Fibroblast of villous mesenchyme (primary cell): ENCODE measurements at places on chromosomes 3 and 15.

GRCh38 chr15:74191798-74192197 lies 10.8 kb downstream of the STRA6 start:
- no peak for DNase-seq

DNA sequence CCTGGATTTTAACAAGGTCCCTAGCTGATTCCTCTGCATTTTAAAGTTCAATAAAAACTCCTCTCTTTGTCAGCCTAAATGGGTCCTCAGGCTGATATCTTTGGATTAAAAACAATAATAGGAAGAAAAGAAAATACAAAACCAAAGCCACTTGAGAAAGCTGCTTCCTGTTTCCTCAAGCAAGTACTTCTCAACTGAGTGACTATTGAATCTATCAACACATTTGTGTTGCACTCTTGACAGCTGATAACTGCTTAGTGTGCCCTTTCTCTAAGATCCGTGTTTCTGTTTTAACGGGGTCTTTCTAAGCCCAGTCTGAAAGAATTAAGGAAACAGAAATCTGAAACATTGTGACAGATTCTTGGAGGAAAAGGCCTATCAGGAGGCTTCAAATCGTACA lies 410.7 kb downstream of the GRM7 start:
- DNase-seq: no peak

- DNase-seq: no peak
These were observed 66.8 kb upstream of the RASGRP1 start for GRCh38 chr15:38631119-38632075.

GRCh38 chr3:174498638-174499037 lies 360.5 kb upstream of the NAALADL2 start:
- peak; percentile 18 for DNase-seq

- DNase-seq: peak; percentile 90
These were observed 5.8 kb downstream of the PRRT3 start for GRCh38 chr3:9946112-9947024.

DNA sequence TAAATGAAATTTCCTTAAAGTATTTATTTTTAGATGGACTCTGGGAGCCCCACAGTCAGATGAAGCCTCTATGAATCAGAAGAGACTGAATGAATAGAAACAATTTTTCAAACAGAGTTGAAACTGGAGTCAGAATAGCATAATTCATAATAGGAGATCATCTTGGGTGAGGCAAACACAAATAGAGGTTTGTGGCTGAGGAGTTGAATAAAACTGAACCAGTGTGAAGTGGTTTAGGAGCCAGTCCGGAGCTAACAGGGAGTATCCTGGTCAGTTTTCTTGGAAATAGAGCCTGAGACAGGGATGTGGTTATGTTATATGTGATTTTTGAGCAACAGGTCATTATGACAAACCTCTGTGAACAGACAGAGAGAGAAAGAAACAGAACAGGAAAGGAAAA lies 39.2 kb downstream of the SAMMSON start:
- no peak for DNase-seq

DNA sequence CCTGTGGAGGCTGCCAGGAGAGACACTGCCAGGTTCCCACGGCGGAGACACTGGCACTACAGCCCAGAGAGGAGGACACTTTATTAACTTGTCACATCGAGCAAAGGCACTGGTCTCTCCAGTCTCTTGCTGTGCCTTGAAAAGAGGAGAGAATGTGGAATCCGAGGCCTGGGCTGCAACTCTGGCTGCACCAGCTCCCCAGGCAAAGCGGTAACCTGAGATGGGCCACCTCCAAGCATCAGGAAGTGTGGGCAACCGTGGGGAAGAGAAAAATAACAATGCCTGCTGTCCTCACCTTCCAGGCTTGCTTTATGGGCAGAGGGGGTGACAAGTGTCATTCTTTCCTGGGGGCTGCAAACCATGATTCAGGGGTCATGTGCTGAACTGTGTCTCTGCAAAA lies 91.6 kb upstream of the RGMA start:
- DNase-seq: no peak

GRCh38 chr15:86830304-86830703 lies 750.6 kb downstream of the AGBL1 start:
- no peak for DNase-seq

- no peak for DNase-seq
These were observed 151.3 kb upstream of the LPP start for GRCh38 chr3:188002626-188003138.

DNA sequence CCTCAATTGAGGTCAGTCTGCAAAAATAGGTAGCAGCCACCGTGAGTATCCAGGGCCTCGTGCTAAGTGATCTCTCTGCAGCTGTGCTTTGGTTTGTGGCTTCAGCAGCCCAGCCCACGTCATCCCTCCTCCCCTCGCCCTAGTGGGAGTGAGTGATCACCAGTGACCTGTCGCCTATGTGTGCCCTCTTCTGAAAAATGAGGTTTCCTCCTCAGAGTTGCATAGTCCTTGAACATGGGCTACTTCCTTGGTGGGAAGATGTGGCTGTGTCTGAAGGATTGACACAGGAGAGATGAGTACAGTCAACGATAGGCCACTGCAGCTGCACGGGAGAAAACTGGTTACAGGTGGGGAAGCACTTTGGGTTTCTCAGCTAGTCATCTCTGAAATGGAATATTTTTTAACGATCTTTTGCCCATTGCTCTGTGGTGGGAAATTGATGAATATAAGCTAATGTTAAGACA lies 144.8 kb upstream of the BHLHE40 start:
- DNase-seq: no peak

DNA sequence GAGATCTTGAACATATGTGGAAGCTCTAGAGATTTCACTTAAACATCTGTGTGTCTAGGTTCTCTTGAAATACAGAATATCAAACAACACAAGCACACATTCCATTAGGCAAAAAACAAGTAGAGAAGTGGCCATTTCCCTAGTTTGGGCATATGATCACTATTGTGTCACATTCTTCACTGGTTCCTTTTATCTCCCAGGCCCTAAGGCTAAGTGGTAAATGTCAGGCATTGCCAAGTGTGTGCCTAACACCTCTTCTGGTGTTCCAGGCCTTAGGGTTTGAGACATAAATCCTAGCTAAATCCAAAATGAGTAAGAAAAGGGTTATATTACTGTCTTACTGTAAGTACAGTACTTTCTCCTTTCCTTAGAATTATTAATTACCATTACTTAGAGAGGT lies 880.1 kb downstream of the PDCD6IP start:
- no peak for DNase-seq

GRCh38 chr3:14141602-14142341 lies 16.9 kb downstream of the TMEM43 start:
- DNase-seq: no peak

- DNase-seq: no peak
These were observed 432.8 kb downstream of the MAGI1 start for GRCh38 chr3:65605876-65606432.

DNA sequence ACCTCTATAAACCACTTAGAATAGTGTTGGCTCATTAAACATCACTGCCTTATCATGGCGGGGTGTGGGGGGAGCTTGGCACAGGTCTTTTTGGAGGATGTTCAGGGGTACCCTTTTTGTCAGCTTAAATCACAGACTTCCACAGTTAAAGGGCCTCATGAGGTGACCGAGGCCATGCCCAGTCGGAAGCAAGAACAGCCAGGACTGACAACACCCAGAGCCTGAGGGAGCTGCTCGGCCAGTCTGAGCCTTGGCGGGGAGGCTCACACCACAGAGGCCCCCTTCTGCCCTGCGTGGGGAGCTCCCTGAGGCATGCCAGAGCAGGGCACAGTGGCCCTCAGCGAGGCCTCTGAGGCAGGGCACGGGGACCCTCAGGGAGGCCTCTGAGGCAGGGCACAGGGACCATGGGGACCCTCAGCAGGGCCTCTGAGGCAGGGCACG lies 49.5 kb downstream of the UMPS start:
- no peak for DNase-seq

DNA sequence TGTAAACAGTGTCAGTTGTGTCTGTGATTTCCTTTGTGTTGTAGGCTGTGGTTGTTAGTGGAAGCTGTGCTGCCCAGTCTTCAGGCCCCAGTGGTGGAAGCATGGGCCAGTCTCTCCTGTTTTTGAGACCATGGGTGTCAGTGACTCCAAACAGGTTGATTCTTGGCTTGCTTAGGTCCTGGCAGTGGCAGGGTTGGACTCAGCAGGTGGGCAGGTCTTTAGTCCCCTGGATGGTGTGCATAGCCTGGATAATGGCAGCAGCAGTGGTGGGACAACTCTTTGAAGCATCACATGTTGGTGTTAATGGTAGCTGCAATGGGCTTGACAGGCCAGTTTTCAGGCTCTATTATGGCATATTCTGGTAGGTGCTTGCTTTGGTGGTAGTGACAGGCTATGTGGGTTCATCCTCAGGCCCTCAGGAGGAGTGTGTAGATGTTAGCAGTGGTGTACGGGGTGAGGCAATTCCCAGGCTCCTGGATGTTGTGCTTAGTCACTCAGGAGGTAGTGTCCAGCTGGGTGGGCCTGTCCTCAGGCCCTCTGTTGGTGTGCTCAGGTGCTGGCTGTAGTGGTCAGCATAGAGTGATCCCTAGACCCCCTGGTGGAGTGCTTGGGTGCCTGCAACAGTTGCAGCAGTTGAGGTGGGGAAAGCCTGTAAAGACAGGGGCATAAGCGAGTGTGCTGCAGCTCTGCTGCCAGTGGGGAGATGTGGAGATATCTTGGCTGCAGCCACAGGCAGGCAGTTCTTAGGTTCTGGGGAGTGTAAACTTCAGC lies 596.7 kb downstream of the PDCD6IP start:
- DNase-seq: no peak

DNA sequence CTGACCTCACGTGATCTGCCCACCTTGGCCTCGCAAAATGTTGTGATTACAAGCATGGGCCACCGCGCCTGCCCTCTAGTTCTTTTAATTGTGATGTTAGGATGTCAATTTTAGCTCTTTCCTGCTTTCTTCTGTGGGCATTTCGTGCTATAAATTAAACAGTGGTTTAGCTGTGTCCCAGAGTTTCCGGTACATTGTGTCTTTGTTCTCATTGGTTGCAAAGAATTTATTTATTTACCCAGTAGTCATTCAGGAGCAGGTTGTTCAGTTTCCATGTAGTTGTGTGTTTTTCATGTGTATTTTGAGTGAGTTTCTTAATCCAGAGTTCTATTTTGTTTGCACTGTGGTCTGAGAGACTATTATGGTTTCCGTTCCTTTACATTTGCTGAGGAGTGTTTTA lies 30.1 kb downstream of the MYRIP start:
- DNase-seq: no peak

GRCh38 chr3:57199895-57200297 lies at the start of gene HESX1:
Gene HESX1, minus strand, starts transcription at chr3:57199978. Its CDS starts 60 bp downstream, at chr3:57199918.
- DNase-seq: no peak

DNA sequence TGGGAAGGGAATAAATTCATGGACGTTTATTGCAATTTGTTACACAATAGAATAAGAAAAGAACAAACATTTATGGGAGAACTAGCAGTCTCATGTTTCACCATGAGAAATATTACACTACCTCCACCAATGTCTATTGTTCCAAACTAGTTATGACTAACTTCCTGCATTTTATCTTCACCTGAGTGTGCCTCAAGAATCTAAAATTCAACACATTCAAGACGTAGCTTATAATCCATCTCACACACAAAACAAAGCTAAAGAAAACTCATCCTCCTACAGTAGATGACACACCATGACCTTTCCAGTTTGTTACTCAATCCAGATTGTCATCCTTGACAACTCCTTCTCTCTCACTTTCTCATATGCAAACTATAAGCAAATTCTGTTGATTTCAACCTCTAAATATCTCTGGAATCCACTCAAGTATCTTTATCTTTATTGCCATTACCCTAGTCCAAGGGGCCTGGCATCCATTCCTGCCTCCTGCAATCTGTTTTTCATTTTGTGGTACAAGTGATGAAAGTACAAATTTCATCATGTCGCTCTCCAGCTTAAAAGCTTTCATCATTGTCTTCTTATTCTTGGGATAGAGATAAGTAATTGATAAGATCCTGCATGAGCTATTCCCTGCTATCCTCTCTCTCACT lies 229.9 kb downstream of the NR2F2 start:
- peak; percentile 7 for DNase-seq

DNA sequence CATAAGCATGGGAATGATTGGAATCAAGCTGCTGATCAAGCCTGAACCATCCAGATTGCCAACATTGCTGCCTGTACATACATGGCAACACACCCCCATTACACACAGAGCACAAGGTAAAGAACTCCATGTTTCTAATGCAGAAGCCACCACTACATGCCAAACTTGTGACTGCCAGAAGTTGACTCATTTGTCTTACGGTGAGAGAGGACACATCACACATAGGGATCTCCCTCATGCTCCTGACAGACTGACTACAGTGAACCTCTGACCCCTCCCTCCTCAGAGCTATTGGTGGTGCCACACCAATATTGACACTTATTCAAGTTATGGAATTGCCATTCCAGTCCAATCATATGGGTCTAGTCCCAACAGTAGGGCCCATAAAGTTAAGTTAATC lies 42.3 kb downstream of the EFHB start:
- DNase-seq: no peak

- DNase-seq: peak; percentile 90
These were observed 23.6 kb downstream of the HEG1 start for GRCh38 chr3:125032100-125032643.

DNA sequence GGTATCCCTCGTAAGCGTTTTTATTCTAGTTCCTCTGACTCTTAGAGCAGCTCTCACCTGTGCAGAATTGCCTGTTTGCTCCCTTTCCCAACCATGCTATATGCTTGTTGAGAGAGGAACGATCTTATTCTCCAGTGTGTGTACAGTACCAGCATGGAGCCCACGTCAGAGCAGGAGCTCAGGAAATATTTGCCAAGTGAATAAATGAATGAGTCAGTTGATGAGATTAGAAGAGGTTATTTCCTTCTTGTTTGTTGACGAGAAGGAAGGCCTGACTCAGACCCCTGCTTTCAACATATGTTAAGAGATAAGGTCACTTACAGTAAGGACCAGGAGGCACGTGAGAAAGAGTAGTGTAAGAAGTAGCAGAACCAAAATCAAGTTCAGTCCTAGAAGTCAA lies 106.3 kb upstream of the ABHD17C start:
- peak; percentile 95 for DNase-seq

DNA sequence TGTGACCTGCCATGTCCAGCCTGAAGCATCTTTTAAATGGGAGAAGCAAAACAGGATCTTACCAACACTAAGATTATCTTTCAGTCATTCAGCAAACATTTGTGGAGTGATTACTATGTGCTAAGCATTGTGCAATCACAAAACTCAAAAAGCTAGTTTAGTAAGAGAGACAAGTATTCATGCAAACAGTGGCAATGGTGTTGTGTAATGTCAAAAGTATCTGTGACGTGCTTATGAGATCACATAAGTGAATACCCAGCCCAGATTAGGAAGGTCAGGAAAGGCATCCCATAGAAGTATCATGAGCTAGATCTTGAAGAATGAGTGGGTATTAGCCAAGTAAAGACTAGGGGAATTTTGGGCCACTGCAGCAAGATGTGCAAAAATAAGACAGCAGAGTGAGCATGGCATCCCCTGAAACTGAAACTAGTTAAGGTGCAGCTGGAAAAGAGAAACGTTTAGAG lies 32.1 kb downstream of the SEC62 start:
- peak; percentile 89 for DNase-seq

DNA sequence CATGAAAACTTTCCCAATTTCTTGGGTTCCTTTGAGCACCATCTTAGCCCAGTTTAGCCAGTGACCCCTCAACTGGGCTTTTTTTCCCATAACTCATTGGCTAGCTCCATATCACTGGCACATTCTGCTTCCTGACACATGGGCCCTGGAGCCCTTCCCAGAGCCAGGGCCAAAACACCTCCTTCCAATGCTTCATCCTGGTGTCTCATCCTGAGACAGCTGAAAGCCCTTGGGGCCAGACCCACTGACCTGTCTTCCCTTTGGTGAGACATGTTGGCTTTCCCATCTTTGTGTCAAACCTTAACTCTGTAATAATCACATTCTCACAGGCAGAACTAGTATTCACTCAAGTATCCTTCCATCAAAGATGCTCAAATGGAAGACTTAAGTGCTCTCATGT lies 82.6 kb upstream of the SMAD3 start:
- DNase-seq: no peak

- peak; percentile 65 for DNase-seq
These were observed 103.1 kb upstream of the TLE3 start for GRCh38 chr15:70200511-70201424.
